Bronchial smooth muscle cell (primary cell): ENCODE measurements at places on chromosomes 7 and 10. TPM values are rescaled to one million over a fixed set of nuclear protein-coding genes. Genes with fewer than 3 reads are reported as not detected.

IFIT1B gene
- under 0.01 TPM in 1 of 2 replicates, not detected in the other for total RNA-seq

C10orf105 gene
- total RNA-seq, result under 0.01 and 0.09 TPM in 2 replicates

NEUROD6 gene
- not detected in 2 replicates for total RNA-seq

HGF gene
- total RNA-seq, result 59.0 and 126 TPM in 2 replicates

HIBADH gene
- total RNA-seq, result 70.3 and 85.7 TPM in 2 replicates

ZNF425 gene
- 6.3 and 6.5 TPM in 2 replicates for total RNA-seq

HOXA4 gene
- 0.34 and 0.47 TPM in 2 replicates for total RNA-seq
